ENCODE measurements at places on chromosomes 3 and 15. TPM values are rescaled to one million over a fixed set of nuclear protein-coding genes. Genes with fewer than 3 reads are reported as not detected.

Gene MYO5C
- total RNA-seq: 1.6 TPM

Gene CLDN18
- not detected for total RNA-seq

Gene TTLL13
- total RNA-seq: under 0.01 TPM

Gene ANKRD34C
- total RNA-seq: under 0.01 TPM

Gene NAALADL2
- total RNA-seq: 4.9 TPM
